ENCODE measurements at places on chromosomes 13 and 19.

DNA sequence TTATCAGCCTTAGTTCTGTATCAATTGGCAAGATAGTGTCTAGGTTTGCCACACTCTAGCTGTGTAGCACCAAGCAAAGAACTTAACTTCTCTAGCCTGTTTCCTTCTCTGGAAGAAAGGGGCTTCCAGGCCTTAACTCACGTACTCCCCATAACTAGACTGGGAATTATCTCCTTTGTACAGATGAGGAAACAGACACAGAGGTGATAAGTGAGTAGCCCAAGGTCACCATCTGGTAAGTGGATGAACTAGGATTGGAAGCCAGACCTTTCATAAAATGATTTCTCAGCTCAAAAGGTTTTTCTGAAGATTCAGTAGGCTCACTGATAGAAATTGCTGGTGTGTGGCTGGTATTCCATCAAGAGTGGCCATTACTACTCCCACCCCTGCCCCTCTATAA lies 3.1 kb downstream of the ZNF428 start:
- no peak for ATAC-seq

DNA sequence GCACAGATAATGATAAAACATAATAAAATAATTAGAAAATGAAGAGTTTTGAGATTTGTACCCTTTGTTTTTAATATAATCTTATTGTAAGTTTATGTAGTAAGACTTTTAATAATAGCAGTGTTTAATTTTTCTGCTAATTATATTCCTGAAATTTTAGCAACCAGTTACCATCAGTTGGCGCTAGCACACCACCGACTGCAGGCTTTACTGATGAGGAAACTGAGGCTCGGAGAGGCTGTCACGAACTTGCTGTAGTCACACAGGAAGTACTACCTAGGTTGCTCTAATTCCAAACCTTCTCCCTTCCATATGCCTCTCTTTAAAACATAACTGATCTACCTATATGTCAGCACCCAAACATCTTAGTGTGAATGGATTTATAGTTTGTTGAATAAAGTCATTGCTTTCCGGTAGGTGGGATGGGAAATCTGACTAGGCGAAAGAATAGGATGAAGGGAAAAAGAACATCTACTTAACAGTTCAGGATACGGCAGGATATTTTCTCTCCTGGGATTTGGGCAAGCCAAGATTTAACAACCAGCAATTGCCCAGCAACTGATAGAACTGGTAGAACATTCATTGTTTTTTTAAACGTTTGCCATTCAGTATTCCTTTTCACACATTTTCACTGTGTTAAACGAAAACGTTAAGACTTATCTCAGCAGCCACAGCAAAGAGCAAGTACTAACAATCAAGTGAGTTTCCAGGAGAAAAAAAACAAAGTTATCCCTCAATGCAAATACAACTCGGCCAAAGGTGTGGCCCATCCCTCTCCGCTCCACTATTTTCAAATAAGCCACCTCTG lies 822 bp upstream of the RFXAP start:
- ATAC-seq: peak; percentile 9

DNA sequence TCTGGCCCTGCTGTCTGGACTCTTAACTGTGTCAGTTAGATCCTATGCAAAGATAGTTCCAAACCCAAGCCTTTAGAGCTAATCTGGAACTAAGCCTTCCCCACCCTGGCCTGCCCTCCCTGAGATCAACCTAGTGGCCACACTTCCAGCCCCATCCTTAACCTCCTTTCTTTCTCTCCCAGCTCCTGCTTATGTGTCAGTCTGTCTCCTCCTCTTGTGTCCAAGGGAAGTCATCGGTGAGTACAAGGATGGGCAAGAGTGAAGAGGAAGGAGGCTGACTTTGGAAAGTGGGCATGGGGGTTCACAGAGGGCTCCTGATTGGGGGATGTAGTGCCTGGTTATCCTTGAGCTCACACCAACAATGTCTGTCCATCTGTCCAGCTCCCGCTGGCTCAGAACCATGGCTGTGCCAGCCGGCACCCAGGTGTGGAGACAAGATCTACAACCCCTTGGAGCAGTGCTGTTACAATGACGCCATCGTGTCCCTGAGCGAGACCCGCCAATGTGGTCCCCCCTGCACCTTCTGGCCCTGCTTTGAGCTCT lies 12.3 kb downstream of the IGFL2 start:
- ATAC-seq: no peak

GRCh38 chr13:46544208-46544607 lies 8.8 kb upstream of the LRCH1 start:
- no peak for ATAC-seq

DNA sequence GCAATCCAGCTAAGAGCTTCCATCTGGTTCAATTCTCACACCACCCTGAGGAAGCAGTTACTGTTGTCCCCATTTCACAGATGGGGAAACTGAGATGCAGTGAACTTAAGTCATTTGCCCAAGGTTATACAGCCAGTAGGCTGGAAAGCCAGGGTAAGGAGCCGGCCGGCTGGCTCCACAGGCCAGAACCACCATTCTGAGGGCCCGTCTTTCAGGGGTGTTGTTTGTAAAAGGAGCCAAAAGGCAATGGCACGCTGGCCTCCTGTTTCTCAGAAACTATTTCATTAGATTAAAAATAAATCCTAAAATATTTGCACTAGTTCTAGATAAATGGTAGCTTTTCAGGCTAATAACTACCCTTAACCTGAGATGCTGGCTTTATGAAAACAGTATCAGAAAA lies 114.9 kb downstream of the CRYL1 start:
- ATAC-seq: no peak

DNA sequence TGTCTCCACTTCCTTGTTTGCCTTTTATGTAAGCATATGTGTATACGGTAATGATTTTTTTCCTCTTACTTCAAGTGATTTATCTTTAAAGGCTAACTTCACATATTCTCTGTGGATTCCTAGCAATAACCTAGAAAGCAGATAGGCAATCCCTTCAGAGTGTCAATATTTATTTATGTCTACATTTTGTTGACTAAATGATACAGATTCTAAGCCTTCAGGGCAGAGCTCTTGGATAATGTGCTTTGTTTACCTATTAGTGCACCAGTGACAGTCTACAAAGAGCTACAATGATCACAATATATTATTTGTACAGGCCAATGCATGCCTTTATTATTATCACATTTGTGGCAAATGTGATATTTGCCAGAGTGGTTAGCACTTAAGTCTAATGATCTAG lies 406.2 kb downstream of the EFNB2 start:
- ATAC-seq: no peak

- no peak for ATAC-seq
These were observed 346.5 kb downstream of the ZNF536 start for GRCh38 chr19:30718707-30719106.

- no peak for ATAC-seq
These were observed 186.1 kb downstream of the GPC6 start for GRCh38 chr13:93412676-93413075.

GRCh38 chr13:33194820-33195692 lies 90.5 kb downstream of the STARD13 start:
- ATAC-seq: peak; percentile 60

DNA sequence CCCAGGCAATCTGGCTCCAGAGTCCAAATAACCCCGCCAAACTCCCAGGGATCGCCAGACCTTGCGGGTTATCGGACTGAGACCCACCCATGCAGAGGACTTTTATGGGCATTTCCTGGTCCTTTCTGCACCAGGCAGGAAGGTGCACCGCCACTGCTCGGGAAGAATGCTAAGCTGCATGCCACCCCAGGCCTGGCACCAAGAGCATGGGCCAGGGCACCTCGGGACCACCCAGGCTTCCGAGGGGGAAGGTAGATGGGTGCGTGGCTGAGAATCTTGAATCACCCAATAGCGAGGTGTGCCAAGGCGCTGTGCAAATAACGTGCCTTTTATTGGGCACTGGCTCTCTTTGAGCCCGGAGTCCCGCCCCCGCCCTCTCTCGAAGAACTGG lies 422 bp upstream of the ZNF575 start:
- ATAC-seq: peak; percentile 16

- no peak for ATAC-seq
These were observed 81.1 kb downstream of the UFM1 start for GRCh38 chr13:38430796-38431195.

DNA sequence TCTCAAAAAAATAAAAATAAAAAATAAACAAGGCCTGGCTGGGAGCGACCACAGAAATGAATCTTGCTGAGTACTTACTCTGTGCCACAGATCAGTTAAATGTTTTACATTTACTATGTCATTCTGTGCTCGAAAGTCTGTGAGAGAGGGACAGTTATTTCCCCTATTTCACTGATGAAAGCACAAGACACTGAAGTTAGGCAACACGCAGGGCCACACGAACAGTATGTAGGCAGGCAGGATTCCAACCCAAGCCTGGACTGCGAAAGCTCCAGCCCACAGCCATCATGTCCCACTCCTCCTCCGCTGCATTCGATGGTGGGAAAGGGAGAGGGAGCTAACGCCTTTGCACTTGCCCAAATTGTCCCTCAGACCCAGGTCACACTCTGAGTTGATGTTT lies 34.2 kb downstream of the RUBCNL start:
- ATAC-seq: no peak

- ATAC-seq: peak; percentile 27
These were observed 13.1 kb upstream of the MZF1 start for GRCh38 chr19:58586133-58586765.

All from SK-N-SH treated with all-trans-retinoic acid at 6 μM for 48 hours (cell line).